Stimulated activated CD8-positive, alpha-beta memory T cell treated with anti-CD3 and anti-CD28 coated beads, Interleukin-2, amount 100 ng/mL, for 1 hour (primary cell): ENCODE measurements at places on chromosomes 16 and 17.

DNA sequence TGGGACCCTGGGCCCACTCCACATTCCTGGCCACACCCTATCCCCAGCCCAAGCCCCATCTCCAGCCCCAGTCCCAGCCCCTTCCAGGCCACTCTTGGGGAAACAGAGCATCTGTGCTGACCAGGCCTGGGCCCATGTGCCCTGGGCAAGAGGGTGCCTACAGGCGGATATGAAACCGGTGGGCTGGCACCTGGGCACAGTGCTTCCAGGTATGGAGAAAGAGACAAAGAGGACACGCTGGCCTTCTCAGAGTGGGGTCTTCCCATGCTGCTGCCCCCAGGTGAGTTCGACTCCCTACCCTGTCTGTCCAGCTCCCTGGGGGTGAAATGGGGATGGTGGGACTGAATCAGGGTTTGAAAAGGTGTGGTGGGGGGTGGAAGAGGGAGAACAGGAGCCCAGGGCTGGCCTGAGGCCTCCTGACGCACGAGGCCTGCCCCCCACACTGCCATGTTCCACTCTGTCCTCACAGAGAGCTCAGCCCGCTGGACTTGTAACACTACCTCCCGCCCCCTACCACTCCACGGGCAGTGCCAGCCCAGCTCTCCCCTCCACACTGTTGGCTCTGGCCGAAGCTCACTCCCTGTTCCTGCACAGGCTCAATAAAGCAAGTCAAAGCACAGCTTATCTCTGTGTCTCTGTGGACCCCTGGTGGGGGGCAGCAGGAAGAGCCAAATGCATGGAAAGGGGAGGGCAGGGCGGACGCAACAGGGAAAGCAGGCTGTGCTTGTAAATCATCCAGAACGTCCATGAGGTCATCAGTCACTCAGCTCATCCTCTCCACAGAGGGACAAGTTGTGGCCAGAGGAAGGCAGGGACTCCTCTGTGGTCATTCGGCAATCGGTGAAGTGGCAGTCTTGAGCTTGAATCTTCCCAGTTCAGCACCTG is 71.1 kb upstream of the TMEM97 start:
- DNase-seq, result no peak

DNA sequence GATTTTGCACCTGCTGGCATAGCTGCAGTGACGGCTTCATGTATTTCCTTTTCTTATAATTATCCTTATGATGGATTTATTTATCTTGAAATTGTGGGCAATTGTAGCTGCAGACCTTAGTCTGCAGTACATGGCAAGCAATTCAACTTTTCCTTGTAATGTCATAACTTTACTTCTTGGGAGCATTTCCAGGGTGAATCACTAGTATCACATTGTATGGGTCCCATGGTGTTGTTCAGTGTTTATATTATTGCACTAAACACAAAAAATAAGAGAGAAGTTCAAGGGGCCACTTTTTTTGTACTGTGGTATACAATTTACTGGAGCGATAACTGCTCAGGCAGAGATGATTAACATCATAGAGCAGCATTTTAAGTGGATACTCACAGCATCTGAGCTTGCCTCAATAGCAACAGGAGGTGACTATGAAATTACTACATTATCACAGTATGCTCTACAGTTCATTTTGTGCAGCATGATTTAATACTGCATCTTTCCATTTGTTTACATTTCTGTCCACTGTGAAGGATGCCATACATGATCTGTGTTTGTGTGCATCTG is 169.5 kb downstream of the STX8 start:
- no peak for DNase-seq

- no peak for DNase-seq
Observed at GRCh38 chr17:44961921-44962350, 6.2 kb downstream of the C1QL1 start.

DNA sequence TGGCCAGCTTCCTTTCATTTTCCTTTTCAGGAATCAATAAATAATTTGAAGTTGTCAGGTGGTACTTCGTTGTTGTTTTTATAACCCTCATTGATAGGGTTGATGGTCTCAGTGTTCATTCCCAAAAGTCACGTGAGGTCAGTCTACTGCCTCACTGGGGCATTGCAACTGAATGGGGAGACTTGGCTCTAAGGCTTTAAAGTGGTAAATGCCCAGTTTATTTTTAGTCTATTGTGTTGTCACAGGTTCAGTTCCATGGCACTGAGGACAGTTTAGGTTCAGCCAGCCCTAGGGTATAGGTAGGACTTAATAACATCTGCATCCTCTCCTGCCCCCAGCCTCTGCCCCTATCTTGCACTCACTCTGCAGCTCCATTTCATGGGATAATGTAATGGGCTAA is 33.5 kb upstream of the NGFR start:
- no peak for DNase-seq

GRCh38 chr16:57022445-57022844 is 33.1 kb downstream of the NLRC5 start:
- no peak for DNase-seq
